ENCODE measurements at places on chromosomes 6 and 20.

DNA sequence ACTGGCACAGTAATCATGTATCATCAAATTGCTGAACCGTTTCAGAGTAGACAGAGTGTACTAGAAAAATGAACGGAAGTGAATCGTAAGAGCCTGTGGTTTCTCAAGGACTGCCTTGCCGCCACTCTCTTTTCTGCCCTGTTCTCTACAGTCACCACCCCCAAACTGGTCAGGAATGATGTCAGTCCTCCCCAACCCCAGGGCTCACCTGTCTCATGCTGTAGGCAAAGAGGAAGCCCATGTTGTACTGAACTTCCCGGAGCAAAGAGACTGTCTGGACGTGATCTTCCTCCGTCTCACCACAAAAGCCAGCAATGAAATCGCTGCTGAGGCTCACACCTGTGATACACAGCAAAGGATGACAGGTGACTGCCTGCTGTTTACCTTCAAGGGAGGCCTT, 31.0 kb downstream of the CDK5RAP1 start:
- DNase-seq = peak; percentile 86

DNA sequence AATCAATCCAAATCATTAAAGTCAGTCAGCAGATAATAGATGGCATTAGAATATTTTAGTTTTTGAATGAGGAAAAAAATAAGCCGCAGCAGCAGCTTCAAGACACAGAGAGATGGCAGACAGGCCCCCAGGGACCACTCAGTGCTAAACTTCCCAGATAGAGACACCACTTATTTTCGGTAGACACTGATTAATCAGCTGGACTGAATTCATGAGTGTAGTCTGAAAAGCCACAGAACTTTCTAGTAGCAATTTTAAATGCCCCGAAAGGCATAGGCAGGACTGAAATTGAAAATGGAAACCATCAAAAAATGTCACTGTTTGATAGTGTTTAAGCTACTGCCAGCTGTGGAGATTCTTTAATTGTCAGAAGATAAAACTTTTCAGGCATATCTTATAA, 3.1 kb upstream of the CLDN20 start:
- no peak for DNase-seq

GRCh38 chr6:155818698-155819097, 363.1 kb upstream of the NOX3 start:
- DNase-seq = no peak

DNA sequence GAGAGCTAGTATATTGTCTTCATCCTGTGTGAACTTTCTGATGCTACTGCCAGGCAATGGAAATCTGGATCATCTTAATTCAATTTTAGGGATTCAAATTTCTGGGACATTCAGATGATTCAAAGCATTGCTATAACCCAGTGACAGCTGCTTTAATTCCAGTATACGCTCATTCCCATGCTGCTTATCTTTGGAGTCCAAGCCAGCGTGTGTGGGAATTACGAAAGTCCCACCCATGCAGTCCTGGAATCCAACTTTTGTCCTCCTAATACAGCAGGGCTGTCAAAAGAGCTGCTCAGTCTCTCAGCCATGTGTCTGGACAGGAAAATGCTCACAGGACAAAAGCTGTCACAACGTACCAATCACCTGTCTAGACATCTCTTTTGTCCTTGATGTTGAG, 219.8 kb downstream of the LAMA2 start:
- DNase-seq = no peak

GRCh38 chr6:125741336-125741735, 8.1 kb upstream of the HEY2 start:
- no peak for DNase-seq

GRCh38 chr6:113655761-113656160, 201.4 kb upstream of the MARCKS start:
- no peak for DNase-seq

DNA sequence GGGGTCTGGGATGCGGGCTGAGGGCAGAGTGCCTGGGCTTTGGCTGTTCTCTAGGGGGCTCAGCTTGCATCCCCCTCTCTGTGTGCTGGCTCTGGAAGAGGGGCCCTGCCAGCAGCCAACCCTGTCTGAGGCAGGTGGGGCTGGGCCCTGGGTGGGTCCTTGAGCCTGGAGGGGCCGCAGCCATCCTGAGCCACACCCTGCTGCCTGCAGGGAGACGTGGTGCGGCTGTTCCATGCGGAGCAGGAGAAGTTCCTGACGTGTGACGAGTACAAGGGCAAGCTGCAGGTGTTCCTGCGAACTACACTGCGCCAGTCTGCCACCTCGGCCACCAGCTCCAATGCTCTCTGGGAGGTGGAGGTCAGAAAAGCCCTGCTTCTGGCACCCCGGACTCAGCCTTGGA, 41.2 kb downstream of the ITPR3 start:
- DNase-seq = no peak

- DNase-seq = no peak
Observed at GRCh38 chr20:53163486-53163885, 191.3 kb downstream of the TSHZ2 start.
